Activated naive CD4-positive, alpha-beta T cell (primary cell): ENCODE measurements at places on chromosomes 12 and 14.

DNA sequence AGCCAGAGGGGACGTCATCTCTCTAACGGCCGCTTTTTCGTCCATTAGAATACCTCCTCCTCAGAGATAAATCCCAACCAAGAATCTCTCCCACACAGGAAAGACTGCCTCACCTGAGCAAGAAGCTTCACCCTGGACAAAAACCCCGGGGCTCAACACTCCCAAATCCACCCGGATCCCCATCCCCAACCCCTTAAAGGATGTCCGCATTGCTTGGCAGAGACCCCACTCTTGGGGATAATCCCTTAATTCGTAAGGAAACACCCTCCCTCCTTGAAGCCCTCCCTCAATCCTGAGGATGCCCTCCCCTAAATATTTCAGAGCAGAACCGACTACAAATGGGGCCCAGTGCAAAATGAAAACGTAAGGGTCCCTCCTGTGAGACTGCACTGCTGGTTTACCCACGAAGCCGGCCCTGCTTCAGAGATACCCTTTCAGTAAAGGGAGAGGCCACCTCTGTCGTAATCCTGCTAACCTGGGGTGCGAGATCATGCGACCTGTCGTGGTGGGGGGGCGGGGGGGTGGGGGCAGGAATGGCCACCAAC, 655 bp upstream of the DYNLL1 start:
- no peak for DNase-seq

GRCh38 chr12:32049956-32050355, 56.7 kb upstream of the BICD1 start:
- no peak for DNase-seq

DNA sequence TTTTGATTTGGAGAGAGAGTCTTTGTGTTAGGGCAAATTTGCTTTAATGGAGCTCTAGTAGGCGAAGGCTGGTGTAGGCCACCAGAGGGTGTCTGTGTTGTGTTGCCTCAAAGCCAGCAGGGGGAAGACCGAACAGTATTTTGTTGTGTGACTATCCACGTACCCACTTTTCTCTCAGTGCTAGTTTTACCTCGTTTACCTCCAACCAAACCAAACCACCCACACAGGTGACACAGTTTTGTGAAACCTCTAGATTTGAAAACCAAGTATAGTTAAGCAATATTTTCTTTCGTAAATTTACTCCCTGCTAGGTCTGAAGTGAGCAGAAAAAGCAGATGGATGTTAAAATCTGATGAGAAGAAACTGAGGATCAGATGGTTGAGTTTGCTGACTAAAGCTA, 36.3 kb upstream of the NPFF start:
- DNase-seq: no peak

- DNase-seq: no peak
Measured at GRCh38 chr14:95679148-95679815, 6.9 kb upstream of the TCL1B start.

DNA sequence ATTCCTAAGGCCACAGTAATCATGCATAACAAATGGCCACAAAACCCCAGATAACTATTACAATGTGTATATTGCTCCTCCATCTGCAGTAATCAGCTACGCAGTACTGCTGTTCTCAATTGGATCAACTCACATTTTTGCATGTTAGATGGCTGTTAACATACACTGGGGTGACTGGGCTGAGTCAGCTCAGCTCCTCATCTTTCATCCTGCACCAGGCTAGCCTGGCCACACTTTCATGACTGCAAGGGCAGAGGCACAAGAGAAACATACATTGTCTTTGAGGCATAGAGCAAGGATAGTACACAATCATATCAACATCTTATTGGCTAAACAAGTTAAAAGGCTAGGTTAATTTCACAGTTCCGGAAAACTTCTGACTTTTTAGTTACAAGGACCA, 306.6 kb downstream of the SLC6A15 start:
- no peak for DNase-seq

- no peak for DNase-seq
Measured at GRCh38 chr14:76863724-76864407, 37.7 kb downstream of the LRRC74A start.

GRCh38 chr14:92497391-92497790, 16.2 kb upstream of the RIN3 start:
- DNase-seq: no peak

DNA sequence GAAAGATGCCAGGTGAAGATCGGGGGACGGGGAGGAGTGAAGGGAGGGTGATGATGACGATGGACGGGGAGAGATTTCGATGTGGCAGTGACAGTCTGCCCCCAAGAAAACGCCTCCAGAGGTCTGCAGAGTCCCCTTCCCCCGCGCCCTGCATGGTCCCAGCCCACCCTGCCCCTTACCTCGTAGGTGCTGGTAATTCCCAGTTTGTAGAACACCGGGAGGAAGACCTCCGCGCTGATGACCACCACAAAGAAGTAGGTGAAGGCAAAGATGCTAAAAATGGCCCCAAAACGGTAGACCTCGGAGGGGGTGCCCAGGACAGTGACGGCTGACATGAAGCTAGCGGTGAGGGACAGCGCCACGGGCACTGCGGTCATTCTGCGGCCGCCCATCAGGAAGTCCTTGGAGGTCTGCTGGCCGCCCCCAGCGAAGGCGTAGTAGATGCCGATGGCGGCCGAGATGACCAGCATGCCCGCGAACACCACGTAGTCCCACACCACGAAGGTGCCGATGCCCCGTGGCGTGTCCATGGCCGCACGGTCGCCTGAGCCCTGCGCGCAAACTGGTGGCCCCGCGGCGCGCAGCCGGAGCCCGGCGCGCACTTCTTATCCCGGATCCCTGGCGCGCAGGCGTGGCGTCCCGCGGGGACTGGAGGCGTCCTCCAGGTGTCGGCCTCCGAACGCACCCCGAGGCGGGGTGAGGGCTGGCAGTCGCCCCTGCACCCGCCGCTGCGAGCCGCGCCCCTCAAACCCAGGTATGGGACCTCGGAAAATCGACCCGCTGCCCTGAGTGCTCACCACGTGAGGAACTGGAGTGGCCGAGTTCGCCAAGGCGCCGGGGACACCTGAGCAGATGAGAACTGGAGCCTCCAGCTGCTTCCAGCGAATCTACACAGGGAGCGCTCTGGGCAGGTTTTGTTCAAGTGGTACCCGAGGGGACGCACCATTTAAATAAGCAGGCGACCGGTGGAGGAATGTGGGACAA, at the start of gene SLC5A8:
SLC5A8 (minus strand) TSS at position 920 of the 984 bp plus-strand sequence; CDS start at position 530, 390 bp downstream.
- DNase-seq: no peak

GRCh38 chr14:105476097-105476830, 1.6 kb downstream of the CRIP2 start:
- DNase-seq: no peak

DNA sequence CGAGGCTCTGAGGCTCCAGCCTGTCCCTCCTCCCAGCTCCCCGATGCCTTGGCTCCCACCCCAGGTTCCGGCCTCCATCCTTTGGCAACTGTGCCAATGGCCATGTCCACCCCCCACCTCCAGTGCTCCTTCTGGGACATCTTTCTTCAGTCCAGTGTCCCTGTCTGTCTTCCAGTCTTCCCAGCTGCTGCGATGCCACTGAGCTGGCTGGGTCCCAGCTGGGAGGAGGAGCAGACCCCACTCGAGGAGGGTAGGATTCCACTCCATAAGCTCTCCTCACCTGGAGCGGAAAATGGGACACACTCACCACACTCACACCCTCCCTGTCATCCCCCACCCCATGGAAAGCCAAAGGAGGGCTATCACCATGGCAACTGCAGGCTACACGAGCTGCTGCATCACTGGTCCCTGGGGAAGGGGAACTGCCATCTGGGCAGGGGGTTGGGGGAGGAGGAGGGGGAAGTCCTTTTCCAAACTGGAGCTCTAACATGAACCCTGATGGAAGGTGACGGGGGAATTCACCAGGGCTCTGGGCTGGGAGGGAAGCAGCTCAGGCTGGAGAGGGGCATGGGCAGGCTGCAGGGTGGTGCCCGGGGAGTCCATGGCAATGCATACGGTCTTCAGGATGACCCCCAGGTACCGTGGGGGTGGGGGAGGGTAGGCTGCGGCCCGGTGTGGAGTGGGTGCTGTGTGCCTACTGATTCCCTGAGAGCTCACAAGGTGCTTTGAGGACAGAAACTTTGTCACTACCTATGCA, 94.3 kb downstream of the LRRC74A start:
- DNase-seq: no peak

DNA sequence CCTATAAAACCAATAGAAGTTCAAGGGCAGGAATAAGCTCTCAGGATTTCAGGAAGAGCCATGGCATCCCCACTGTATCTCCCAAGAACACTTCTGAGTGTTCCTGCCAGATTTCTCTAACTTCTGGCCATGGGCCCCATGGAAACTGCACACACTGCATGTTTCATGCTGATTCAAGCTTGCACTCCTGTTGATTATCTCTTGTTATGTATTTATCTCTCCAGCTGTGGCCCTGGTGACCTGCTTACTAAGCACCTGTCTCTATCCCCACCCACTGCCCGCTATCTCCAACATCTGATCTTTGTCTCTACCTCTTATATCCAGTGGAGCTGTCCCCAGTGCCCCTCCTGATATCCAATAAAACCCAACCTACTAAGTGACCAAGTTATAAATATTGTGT, 285.3 kb downstream of the PDZRN4 start:
- DNase-seq: no peak

GRCh38 chr12:6088921-6089747, 35.3 kb downstream of the VWF start:
- DNase-seq: no peak

- DNase-seq: no peak
Measured at GRCh38 chr12:24668563-24668962, 280.3 kb downstream of the BCAT1 start.

DNA sequence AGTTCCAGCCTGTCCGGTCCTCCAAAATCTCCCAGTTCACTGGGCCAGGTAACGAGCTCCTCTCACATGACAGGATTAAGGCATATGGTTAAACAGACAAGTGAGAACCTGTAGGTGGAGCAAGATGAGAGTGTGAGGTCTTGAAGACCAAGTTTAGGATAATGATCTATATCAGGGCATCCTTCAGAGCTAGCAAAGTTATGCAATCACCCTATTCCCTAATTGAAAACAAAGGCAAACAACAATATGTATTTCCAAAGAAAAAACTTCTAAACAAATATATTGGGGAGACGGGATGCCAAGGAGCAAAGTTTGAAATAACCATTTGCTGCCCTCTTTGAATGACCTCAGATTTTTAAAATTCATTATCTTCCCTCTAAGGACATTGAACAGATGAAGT, 571.2 kb downstream of the BCL11B start:
- DNase-seq: no peak

GRCh38 chr12:109544955-109545531, 28.3 kb downstream of the MMAB start:
- no peak for DNase-seq

- DNase-seq: no peak
Measured at GRCh38 chr12:58500399-58500798, 419.9 kb downstream of the LRIG3 start.

DNA sequence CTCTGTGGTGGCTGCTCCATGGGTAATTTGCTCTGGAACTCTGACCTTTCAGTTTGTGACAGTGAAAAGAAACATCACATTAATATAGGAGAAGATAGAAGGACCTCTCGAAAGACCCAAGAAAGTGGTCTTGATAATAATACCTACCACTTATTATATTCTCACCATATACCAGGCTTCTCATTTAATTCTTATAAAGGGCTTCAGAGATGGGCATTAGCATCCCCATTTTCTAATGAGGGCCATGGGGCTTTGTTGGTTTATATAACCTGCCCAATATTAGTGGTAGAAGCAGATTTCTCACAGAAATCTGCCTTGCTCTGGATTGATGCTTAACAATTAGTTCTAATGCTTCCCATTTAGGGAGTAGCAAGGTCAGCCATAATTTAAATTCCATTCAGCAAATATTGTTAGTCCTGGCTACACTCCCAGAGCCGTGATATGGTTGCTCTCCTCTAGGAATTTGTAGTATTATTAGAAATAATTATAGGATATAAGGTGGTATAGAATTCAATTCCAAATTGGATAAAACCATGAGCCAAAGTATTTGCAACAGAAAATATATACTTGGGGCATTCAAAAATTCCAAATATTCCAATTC, 7.4 kb upstream of the AMIGO2 start:
- DNase-seq: no peak

- DNase-seq: no peak
Measured at GRCh38 chr14:61076556-61076955, 95.5 kb downstream of the SLC38A6 start.

DNA sequence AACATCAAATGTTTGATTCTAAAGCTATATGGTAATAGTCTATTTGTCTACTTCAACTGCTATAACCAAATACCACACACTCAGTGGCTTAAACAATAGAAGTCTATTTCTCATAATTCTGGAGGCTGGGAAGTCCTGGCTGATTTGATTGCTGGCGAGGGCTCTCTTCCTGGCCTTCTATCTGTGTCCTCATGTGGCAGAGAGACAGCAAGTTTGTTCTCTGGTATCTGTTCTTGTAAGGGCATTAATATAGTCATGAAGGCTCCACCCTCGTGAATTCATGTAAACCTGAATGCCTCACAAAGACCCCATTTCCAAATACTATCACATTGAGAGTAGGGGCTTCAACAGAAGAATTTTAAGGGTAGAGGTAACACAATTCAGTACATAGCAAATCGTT, 34.1 kb downstream of the TRMT5 start:
- DNase-seq: no peak

DNA sequence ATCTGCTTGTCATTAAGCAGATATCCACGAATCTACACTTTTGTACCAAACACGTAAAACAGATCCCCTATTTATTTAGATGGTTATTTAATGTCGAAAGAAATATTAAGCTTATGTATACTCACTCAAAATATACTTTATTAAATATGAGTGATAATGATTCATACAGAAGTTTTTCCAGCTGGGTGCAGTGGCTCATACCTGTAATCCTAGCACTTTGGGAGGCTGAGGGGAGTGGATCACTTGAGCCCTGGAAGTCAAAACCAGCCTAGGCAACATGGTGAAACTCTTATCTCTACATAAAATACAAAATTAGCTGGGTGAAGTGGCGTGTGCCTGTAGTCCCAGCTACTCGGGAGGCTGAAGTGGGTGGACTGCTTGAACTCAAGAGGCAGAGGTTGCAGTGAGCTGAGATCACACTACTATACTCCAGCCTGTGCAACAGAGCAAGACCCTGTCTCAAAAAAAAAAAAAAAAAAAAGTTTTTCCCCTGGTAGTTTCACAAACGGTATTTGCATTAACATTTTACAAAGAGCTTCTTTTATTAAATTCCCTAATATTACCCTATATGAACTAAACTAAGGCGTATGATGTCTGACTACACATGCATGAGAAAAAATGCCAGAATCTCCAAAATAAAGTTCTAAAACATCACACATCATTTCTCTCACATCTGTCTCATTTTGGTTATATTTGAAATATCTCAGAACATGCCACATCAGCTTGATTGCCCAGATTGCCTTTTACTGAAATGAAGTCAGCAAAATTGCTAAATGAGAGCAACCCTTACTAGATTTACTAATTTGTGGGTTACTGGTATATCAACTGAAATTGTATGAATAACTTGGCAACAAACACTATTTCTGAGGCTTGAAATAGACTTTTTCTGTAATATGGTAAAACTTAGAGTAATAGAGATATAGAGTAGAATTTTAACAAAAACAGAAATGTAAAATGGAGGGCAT, 74.9 kb downstream of the PAWR start:
- no peak for DNase-seq

- no peak for DNase-seq
Measured at GRCh38 chr12:82015623-82016347, 256.6 kb upstream of the PPFIA2 start.

- DNase-seq: no peak
Measured at GRCh38 chr14:52338051-52338681, 24.1 kb downstream of the PTGER2 start.
